ENCODE measurements at places on chromosomes 1 and 21. TPM values are rescaled to one million over a fixed set of nuclear protein-coding genes. Genes with fewer than 3 reads are reported as not detected.

GRCh38 chr1:182570611-182570970 is 18.5 kb downstream of the RNASEL start:
- peak; percentile 83 for DNase-seq

DNA sequence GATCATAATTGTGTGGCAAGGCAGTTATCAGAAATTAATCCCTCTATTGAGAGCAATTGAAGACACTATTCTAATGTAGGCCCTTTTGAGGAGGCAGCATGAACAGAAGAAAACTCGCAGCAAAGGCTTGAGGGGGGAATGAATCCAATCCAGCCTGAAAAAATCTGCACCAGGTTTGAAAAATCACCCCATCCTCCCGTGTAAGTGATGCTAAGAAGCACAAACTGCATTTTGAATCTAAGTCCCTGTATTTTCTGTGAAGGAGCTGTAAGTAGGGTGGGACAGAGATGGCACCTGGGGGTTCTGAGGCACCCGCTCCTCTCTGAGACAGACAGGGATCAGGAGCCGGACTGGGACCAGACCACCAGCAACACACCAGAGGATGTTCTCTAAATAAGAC is at the start of gene CRB1:
TSS of gene CRB1 (plus strand) at position 241 of the 400 bp plus-strand sequence. CDS start 161 bp downstream, outside the sequence.
- no peak for DNase-seq

GRCh38 chr1:27568300-27569087 is 35.5 kb downstream of the AHDC1 start:
- DNase-seq, result peak; percentile 81

DNA sequence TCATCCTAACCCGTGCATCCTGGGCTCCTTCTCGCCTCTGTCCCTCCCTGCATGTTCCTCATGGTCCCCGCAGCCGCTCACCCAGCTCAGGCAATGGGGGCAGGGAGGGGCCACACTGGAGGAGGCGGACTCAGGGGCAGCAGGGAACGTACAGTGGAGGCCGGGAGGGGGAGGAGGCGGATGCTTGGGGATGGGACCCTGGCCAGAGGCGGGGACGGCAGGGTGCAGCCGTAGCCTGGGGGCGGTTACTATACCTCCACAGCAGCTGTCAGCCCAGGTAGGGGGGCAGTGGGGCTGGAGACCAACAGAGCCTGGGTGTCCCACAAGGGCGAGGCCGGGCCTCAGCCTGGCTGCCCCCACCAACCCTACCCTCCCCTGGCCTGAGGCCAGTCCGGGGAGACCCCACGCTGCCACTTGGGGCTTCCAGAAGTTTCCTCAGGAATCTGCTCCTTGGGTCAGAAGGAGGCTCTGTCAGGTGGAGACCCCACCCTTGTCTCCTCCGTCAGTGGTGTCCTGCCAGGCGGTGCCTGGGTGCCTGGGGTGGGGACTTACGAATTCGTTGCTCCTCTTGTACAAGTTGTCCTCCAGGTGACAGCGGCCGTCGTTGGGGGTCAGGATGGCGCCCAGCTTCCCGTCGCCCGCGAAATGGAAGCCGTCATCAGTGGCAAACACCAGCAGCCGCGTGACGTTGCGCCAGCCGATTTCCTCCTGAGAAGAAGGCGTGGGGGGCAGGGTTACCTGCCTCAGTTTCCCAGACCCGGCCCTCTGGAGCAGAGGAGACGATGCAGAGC is 20.7 kb downstream of the ITGB2 start:
- DNase-seq, result no peak

DNA sequence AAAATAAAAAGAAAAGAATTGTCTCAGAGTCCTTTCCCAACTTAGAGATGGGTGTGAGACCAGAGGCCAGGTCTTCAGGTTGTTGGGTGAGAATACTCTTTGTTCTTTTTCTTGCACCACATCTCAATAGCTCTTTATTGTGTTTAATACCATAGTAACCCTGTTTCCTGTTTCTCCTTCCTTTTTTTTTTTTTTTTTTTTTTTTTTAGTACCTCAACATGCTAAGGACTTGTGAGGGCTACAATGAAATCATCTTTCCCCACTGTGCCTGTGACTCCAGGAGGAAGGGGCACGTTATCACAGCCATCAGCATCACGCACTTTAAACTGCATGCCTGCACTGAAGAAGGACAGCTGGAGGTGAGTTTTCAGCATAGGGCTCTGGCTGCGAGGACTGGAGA is 24.4 kb downstream of the CELF3 start:
- DNase-seq, result no peak

DNA sequence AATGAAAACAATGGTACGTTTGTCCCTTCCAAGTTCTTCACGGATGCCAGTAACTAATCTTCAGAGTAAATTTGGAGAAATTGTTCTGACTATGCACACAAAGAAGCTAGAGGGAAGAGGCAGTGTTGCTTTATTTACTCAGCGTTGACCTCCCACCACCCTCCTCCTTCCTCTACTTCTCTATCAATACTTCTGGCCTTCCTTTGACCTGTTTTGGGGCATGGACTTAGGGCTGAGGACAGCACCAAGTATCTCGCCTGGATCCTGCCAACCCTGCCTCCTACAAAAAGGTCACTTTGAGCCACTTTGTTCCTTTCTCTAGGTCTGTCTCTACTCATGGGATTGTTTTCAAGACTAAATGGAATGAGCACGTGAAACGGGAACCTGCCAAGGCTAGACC is 282.6 kb downstream of the DSCAM start:
- DNase-seq, result no peak

GRCh38 chr1:153431002-153431401 is 14.7 kb downstream of the S100A7A start:
- DNase-seq, result no peak

- no peak for DNase-seq
These were observed 113.5 kb downstream of the PRDM2 start for GRCh38 chr1:13813398-13814012.

DNA sequence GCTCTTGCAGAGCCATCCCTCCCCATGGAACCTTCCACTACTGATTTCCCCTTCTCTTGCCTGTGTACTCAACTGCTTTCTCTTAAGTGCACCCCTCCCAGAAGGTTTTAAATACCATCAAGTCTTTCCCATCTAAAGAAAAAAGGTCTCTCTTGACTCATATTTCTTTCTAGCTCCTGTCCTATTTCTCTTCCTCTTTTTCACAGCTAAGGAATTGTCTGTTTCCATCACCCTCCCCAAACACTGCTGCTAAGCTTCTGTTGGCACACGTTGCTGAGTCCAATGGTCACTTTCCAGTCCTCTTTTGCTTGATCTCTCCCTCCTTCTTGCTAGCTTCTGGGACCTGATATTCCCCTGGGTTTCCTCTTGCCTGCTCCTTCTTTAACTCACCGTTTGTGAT is 13.3 kb upstream of the GNL2 start:
- no peak for DNase-seq

DNA sequence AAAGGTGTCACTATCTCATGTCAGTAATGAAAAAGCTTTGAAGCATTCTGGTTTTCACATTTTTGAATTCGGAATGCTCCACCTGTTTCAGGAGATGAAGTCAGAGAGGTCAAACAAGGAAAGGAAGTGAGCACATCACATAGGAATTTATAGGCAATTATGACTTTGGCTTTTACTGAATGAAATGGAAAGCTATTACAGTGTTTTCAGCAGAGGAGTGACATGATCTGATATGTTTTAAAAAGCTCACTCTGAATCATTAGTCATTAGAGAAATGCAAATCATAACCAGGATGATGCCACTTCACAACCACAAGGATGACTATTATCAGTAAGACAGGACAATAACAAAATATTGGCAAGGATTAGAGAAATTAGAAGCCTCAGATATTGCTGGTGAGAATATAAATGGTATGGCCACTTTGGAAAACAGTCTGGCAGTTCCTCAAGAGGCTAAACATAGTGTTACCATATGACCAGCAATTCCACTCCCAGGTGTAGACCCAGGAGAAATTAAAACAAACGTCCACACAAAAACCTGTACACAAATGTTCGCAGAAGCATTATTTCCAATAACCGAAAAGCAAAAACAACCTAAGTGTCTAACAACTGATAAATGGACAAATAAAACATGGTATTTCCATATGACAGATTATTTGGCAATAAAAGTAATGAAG is 7.5 kb downstream of the TAF1A start:
- DNase-seq, result peak; percentile 63

DNA sequence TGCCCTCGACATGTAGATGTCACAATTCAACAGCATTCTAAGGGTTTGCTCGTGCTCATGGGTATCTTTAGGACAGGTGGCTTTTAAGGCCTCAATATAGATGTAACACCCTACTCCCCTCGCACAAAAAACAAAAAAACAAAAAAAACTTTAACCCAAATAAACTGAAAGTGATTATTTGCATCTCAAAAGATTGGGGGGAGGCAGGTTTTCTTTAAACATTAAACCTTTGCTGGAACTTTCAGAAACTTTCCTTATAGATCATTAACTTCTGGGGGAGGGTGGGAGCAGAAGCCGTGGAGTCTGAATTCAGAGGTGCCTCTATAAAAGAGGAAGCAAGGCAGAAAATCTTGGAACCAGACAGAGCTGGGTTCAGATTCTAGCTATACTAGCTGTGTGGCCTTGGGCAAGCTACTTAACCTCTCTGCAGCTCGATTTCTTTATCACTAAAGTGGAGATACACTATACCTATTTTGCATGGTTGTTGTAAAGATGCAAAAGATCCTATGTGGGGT is 3.2 kb upstream of the KIAA1614 start:
- DNase-seq, result peak; percentile 61

GRCh38 chr1:21258331-21259134 is 31.7 kb downstream of the ECE1 start:
- DNase-seq, result no peak

DNA sequence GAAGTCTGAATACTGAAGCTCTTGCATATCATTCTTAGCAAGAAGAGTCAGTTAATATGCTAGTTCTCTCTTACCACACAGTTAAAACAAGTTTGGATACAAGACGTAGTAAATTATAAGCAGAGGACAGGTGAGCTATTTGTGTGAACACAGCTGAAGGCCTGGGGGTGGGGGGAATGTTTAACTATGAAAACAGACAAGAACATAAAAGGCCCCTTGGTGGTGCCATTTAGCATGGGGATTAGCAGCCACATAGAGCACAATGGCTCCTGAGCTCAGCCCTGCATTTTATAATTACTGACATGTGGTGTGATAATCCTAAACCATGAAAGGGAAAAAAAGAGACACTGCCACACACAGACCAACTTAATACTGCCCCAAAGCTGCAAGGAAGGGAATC is 94.8 kb downstream of the TGFBR3 start:
- no peak for DNase-seq

C21orf58 gene
- 1.8 TPM for total RNA-seq

TMCC2 gene
- 4.7 TPM for total RNA-seq
